ENCODE measurements at places on chromosomes 12 and 14. TPM values are rescaled to one million over a fixed set of nuclear protein-coding genes. Genes with fewer than 3 reads are reported as not detected.

DNA sequence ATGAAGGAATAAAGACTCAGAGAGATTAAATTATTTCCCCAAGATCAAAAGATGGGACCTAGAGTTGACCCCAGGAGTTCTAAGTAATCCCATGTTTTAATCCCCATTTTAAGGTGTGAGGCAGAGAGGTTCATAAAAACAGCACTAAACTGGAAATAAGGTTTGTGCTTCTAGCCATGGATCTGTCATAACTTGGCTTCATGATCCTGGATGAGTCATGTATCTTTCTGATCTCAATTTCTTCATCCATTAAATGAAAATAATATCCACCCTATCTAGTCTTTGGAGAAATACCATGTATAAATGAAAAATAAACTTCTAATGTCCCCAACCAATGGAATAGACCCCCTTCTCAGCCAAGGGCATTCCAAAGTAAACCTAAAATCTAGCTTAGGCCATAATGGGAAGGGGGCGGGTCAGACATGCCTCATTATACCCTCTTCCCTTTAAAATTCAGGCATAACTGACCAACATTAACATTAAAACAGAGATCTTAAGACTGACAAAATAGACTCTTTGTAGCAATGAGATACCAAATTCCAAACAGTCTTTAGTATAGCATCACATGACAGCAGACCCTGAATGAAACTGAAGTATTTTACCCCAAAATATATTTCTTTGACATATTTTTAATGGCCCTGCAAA is 47.8 kb downstream of the SLC41A2 start:
- DNase-seq, result no peak

GRCh38 chr14:37544407-37544806 is 50.6 kb downstream of the FOXA1 start:
- no peak for DNase-seq

DNA sequence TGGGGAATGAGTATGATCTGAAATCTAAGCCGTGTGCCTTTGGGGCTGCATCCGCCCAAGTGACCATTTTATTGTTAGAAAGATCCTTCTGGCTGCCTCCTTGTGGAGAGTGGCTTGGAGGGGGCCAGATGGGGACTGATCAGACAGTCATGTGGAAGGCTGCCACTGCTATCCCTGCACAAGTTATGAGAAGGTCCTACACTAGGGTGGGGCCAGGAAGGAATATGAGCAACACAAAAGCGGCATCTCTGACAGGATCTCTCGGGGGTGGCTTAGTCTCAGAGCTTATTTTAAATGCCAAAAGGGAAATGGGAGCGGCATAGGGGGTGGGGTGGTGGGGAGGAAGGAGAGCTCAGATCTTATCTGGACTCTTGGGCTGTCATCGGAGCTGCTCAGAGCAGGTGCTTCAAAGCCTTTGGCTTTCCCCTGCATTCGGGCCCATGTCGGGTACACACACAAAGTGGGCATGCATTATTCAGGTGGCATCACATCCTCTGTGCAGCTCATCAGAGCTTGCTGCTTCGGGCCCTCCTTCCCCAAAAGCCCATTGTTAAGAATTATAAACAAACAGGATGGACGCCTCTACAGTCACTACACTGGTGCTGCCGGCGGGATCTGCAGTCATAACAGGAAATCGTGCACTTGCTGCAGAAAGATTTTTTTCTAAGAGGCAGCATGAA is 805.4 kb downstream of the VRK1 start:
- DNase-seq, result no peak

GRCh38 chr12:3553221-3553620 is 62.2 kb downstream of the PRMT8 start:
- DNase-seq, result no peak

DNA sequence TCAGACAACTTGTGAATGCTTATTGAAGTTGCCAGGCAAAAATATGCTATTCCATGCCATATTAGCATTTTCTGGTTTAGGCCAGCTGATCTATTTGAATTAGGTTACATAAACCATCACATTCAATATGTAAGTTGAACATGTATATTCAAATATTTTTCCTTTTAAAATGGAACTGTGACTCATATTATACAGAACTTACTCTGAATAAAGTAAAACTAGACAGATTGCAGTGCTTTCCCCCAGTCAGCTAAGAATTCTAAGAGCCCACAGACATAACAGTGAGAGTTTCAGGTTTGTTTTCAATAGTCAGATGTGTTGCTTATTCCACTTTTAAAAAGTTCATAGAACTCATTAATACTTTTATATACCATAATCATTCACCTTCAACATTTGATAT is 119.8 kb downstream of the MGST1 start:
- DNase-seq, result no peak

DNA sequence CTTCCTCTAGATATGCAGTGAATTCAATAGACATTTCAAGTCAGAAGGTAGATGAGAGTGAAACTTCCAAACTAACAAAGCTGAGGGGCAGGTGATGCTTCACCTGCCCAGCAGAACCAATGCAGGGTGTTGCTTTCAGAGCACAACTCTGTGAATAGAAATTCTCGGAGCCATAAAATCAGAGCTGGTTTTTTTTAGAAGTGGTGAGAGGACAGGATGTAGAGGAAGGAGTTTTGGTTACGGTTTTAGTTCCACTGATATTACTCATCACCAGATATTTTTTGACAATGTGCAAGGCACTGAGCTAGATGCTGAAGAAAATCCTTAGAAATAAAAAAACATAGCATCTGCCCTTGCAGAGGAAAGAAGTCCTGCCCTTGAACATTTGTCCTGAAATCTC is 62.2 kb downstream of the BMP4 start:
- no peak for DNase-seq

DNA sequence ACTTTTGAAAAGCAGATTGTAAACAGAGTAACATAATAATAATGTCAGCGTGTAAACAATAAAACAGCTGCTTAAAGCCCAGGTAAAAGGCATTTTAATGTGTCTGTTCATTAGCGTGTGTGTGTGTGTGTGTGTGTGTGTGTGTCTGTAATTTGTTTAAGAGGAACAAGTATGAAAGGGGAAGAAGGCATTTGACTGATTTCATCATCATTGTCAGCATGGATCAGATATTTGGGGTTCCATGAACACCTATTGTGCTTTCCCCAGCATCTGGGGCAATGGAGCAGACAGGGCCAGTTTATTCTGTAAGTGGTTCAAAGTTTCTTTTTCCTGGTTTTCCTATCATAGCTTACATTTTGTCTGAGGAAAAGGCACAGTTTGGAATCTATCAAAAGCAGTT is 28.9 kb downstream of the SLC25A21 start:
- peak; percentile 77 for DNase-seq

GRCh38 chr12:50662116-50662510 is 101.8 kb upstream of the ATF1 start:
- no peak for DNase-seq

- no peak for DNase-seq
These were observed 651.5 kb downstream of the FSCB start for GRCh38 chr14:43855556-43855955.

GRCh38 chr14:34147461-34147860 is 196.6 kb upstream of the EGLN3 start:
- DNase-seq, result no peak

DNA sequence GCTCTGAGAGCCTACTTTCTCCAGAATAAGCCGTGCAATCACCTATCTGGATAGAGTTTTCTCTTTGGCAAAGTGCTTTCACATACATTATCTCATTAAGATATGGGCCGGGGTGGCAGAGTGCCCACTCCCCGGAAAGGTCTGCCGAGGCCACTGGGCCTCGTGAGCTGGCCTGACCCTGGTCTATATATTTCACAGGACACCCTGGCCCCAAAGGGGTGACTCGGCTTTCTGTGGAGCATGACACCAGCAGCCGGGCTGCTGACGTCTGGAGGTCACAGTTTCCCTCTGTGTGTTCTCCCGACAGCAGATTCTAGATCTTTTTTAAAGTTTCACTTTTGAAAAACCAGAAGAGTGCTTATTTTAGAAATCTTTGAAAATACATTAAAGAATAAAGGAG is 27.9 kb upstream of the ATP2A2 start:
- no peak for DNase-seq

DNA sequence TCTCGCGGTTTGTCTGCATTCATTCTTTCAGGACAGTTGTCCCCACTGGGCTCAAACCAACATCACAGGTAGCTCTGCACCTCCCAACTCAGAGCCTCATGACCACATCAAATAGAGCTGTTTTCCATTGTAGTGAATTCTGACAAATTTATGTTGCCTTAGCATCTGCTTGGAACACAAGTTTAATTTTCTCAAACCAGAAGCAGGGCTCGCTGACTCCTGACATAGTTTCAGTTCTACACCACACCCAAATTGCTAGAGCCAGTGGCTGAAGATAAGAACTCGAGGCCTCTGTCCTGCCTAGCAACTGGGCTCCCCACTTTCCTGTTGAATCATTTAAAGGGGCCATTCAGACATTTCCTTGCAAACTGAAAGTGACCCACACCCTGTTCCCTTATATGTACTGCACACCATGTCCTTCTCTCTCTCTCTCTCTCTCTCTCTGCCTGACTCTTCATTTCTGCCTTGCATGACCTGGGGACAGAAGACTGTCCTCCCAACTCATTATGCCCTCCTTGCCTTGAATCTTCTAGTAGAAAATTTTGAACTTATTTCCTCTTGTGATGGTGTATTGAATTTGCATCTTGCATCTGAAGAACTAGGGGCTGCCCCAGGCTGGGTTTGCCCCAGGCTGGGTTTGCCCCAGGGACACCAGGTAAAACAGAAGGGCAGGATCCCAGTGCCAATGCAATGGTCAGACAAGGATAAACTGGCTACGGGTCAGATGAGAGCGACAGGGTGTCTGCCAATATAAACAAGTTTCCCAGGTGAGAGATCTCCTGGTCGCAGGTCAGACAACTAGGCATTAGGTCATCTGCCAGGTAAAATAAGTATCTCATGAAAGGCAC is 9.7 kb upstream of the WSCD2 start:
- no peak for DNase-seq

DNA sequence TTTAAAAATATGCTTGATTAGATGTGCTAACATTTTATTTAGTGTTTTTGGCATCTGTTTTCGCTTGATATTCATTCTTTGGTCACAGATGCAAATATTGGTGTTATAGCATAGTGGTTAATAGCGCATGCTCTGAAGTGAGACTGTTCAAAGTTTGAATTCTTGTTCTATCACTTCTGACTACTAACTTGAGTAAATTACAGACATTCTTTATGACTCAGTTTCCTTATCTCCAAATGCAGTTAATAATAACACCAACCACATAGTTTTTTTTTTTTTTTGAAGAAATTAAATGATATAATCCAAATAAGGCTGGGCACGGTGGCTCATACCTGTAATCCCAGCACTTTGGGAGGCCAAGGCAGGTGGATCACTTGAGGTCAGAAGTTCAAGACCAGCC is 81.0 kb downstream of the TMX1 start:
- no peak for DNase-seq

DNA sequence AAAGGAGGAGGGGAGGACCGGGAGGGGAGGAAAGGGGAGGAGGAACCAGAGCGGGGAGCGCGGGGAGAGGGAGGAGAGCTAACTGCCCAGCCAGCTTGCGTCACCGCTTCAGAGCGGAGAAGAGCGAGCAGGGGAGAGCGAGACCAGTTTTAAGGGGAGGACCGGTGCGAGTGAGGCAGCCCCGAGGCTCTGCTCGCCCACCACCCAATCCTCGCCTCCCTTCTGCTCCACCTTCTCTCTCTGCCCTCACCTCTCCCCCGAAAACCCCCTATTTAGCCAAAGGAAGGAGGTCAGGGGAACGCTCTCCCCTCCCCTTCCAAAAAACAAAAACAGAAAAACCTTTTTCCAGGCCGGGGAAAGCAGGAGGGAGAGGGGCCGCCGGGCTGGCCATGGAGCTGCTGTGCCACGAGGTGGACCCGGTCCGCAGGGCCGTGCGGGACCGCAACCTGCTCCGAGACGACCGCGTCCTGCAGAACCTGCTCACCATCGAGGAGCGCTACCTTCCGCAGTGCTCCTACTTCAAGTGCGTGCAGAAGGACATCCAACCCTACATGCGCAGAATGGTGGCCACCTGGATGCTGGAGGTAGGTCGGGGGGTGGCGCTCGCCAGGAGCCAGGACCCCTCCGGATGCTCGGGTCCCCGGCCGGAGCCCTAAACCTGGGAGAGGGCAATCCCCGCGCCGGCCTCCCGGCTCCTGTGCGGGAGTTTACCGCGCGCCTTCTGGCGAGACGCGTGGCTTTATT is at the start of gene CCND2:
CCND2 (plus strand) TSS at position 111 of the 744 bp plus-strand sequence; CDS start at position 390, 279 bp downstream.
- peak; percentile 59 for DNase-seq

GRCh38 chr12:43436597-43436996 is 115.4 kb downstream of the ADAMTS20 start:
- DNase-seq, result no peak

GRCh38 chr12:84689638-84690037 is 223.0 kb downstream of the SLC6A15 start:
- no peak for DNase-seq

DNA sequence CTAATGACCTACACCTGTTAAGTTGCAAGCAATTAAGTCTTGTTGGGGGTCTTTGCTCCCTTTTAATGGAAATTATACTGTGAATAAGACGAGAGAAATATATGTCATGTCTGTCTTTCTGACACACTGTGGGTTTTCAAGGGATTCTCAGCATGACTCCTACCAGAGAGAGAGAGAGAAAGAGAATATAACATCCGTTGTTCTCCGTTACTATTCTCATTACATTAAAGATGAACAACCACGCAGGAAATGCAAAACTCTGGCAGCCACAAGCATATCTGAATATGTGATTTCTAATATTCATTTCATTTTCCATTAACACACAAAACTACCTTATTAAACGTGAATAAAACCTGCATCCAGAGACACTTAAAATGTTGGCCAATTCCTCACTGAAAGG is 67.3 kb upstream of the EGLN3 start:
- DNase-seq, result no peak

DNA sequence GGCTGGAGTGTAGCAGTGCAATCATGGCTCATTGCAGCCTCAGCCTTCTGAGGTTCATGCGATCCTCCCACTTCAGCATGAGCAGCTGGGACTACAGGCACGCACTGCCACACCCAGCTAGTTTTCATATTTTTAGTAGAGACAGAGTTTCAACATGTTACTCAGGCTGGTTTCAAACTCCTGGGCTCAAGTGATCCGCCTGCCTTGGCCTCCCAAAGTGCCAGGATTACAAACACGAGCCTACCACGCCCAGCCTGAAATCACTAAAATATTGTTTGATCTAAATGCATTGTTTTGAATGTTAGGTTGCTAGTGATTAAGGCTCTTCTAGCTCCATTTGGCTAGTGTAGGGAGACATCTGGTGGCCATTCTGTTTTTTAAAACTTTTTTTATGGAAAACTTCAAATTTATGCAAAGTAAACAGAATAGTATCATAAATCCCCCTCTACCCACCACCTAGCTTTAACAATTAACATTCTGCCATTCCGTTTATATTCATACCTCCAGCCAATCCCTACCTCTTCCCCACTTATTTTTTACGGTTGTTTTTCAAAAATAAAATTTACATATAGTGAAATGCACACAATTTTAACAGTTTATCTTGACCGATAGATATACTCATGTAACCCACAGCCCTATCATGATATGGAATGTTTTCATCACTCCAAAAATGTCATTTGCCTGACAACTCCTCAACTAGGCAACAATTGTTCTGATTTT is 37.8 kb downstream of the MYO1H start:
- DNase-seq, result peak; percentile 79

The KLHL33 gene
- total RNA-seq, result not detected

The FITM1 gene
- total RNA-seq, result 0.89 TPM

The VDR gene
- total RNA-seq, result not detected

The HHIPL1 gene
- total RNA-seq, result 0.07 TPM

The ETFBKMT gene
- total RNA-seq, result 1.5 TPM

The SLC10A1 gene
- total RNA-seq, result not detected

The IGF1 gene
- total RNA-seq, result not detected

The ADCY4 gene
- total RNA-seq, result 0.69 TPM

The USP15 gene
- 96.0 TPM for total RNA-seq

The CLEC2A gene
- total RNA-seq, result not detected

The TAS2R7 gene
- not detected for total RNA-seq

The RNASE2 gene
- not detected for total RNA-seq

The ACTR10 gene
- total RNA-seq, result 153 TPM

The C1RL gene
- total RNA-seq, result 81.5 TPM

The COPS7A gene
- 39.2 TPM for total RNA-seq
